Kidney (tissue), 22 donors: ENCODE measurements at places on chromosomes 13 and 19.
A peak's percentile ranks its signal among the peaks of the same experiment; 100 is the strongest.

DNA sequence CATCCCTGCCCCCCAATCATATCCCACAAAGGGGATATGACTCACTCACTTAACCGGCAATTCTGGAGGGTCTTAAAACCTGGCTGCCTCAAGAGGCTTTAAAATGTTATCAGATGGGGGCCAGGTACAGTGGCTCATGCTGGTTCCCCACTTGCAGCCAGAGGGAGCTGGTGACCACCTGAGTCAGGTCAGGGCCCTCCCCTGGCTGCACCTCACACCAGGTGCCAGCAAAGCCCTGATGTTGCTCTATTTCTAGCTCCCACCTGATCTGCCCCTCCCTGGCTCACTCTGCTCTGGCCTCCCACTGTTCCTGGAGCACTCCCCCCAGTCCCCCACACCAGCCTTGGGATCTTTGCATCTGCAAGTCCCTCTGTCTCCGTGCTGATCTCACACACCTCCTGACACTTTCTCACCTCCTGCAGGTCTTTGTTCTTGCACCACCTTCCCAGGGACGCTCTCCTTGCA is 14.2 kb downstream of the HPN start:
- DNase-seq: no peak

- no peak for DNase-seq
Measured at GRCh38 chr19:17121736-17122293, 46.2 kb downstream of the MYO9B start.

DNA sequence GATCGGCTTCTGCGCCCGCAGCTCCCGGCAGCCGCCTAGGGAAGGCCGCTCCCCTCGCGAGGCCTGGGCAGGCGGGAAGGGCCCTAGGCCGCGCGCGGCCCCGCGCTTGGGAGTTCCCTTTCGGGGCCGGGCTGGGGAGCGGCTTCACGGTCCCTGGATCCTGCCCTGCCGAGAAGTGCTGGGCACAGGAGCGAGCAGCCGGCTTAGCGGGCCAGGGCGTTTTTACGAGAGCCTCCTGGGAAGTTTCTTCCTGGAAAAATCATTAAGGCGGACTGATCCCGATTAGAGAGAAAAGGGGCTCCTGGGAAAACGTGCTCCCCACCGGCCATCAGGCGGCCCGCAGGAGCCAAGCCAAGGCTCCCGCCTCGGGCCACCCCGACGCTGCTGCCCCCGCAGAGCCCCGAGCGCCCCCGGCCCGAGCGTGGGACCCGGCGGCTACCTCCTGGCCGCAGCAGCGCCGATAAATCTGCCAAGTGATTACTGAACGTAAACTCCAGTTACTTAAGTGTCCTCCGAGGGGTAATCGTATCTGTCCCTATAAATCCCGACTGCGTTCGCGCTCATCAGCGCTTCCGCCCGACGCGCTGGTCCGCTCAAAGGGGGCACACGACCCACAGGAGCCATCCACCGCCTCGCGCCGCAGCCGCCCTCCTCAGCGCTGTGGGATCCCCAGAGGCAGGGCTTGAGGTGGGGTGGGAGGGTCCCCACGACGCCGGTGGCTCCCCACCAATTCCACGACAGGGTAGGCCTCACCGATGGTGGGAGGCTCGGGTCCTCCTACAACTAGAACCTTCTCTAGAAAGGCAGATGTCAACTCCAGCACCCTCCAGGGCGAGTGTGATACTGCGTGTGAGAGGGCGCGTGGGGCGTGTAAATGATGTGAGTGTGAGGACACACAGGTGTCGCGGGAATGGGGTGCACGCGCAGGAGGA is 2.8 kb downstream of the ZIC5 start:
- peak; percentile 71 for DNase-seq

DNA sequence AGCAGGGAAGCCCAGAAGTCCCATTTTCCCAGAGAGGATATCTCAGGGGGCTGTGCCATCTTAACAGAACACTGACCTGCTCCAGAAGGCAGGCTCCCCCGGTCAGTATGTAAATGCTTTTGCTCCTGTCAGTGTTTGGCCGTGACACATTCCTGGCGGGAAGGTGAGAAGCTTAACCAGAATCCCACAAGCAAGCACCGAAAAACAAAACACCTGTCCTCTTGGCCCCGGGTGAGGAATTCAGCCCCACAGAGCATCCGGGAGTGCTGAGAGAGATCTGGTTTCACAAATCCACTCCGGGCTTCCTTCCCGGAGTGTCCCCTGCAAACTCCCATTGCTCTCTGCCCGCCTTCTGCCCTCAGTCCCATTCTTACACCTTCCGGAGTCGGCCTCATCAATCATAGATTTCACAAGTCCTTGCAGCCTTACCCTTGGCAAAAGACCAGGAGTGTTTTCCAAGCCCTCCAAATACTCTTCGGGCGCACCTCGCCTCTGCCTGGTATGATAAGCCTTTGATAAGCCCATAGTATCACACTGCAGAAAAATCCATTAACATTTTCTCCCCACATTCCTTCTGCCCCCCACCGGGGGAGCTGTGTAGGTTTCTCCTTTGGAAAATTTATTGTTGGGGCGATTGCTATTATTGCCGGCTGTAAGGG is 12.2 kb downstream of the TPM4 start:
- DNase-seq: no peak

DNA sequence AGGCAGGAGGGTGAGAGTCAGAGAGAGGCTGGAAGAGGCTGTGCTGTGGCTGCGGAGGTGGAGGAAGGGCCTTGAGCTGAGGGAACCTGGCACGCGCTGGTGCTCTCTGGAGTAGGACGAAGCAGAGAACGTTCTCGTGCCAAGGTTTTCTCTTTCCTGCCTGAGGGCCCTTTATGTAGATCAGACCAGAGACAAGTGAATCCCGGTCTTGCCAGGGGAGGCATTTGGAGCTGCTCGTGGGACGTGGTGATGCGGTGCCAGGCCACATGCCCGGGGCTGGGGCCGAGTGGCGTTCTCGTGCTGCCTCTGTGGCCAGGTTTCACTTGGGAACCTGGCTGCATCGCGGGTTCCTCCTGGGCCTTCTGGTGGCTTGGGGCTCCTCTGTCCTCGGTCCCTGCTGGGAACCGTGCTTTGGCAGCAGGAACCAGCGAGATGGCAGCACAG is 54.2 kb downstream of the KDM4B start:
- DNase-seq: no peak
